D341Med (cell line): ENCODE measurements at places on chromosomes 12 and 14.

DNA sequence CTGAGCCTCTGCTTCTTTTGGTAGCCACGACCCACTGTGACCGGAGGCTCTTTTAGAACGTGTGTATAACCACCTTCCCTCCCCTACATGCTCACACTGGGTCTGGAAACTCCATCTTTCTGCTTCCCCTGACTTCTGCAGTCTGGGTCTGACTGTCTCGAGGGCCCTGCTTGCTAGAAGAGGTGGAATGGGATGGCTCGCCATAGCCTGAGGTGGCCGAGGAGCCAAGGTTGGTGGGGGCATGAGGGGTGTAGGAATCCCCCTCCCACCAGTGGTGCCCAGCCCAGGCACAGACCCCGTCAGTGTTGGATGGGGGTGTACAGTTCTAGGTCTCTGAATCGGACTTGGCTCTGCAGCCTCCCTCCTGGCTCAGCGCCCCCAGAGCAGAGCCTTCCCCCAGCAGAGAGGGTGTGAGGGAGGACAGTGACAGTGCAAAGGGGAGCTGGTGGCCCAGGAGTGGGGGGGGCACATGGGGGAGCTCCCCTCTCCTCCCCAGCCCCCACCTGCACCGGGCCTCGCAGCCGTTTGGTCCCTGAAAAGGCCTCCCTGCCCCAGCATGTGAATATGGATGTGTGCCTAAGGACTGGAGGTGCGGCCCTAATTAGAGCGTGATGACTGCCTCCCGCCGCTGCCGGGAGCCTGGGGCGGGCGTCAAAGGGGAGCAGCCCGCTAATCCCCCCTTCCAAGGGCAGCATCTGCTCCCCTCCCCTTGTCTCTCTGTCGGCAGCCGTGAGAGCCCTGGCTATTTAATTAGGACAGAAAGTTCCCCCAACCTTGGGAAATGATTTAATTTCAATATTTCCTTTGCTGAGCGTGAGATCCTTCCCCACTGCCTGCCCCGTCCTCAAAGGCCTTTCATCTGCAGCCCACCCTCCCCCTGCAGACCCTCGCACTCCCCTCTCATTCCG is 196.2 kb upstream of the C14orf180 start:
- DNase-seq = peak; percentile 72

- no peak for DNase-seq
Measured at GRCh38 chr12:69431591-69432222, 38.5 kb upstream of the FRS2 start.

- DNase-seq = no peak
Measured at GRCh38 chr14:30054201-30054600, 126.6 kb upstream of the PRKD1 start.

GRCh38 chr12:76024942-76025600 is 6.5 kb downstream of the PHLDA1 start:
- DNase-seq = no peak

DNA sequence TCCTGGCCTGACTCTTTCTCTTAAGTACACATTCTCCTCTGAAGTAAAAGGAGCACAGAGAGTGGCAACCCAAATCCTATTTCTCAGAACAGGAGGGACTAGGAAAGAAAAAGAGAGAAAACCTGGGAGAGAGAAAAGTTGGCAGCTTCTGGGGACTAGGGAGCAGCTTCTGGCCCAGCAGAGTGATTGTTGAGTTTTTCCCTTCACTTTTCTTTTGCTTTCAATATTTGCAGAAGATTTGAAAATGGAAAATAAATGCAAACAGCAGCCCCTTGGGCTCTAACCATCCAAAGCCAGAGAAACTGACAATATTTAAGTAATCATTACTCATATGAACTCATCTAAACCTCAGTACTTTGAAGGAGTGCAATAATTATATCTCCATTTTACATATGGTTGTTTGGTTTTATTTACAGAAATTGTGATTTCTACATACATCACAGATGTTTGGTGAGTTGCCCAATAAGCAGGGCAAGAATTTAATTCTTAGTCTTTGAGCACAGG is 28.8 kb upstream of the IGF1 start:
- DNase-seq = no peak

DNA sequence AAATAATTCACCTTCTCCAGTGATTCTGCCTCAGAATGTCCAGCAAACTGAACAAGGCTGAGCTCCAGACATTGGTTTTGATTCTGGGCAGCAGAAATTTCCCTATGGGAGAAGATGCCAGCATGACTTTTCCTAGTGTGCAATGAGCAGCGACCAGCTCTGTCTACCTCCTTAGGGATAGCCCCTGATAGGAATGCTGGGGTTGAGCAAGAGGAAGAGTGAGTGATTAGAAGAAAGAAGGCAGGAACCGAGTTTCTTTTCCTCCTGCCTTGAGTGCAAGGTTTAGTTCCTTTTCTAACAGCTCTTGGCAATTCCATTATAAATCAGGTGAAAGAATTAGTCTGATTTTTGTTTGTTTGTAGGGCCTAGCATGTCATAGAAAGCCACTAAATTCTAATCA is 379.0 kb downstream of the DAD1 start:
- no peak for DNase-seq
